SW480 (cell line): ENCODE measurements at places on chromosomes 13 and 19.

DNA sequence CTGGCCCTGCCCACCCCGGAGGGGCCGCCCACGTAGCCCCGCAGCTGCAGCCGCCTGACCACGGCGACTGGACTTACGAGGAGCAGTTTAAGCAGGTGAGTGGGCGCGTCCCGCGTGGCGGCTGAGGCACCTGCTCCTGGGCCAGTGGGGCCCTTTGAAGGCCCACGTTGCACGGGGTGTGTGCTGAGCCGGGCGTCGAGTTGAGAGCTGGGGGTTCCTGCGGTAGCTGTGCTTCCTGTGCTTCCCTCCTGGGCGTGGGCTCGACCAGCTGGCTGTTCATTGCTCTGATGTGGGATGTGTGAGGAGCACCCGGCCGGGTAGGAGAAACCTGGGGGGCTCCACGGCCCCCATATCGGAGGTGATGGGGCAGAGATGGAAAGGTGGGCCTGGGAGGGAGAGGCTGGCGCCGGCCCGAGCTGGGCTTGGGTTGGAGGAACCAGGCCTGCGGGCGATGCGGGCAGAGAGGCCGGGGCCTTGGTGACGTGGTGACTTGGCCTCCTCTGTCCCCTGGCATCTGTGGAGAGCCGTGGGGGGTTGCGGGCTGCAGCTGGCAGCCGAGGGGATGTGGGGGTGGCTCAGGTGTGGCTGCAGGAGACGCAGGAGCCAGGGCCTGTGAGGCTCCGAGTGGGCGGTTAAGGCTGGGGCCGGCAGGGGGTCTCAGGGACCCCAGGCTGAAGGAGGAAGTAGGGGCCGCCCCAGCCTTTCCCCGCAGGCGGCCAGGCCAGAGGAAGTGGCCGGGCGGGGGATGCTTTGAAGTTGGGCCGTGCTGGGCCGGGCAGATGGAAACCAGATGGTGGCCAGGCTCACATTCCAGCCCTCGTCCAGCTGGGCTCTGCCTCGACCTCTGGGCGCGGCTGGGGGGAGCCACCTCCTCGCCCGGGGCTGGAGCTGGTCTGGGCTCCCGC lies 7.1 kb downstream of the ARID3A start:
- DNase-seq = peak; percentile 81

- DNase-seq = no peak
These were observed 511 bp downstream of the GARRE1 start for GRCh38 chr19:34254698-34255432.

DNA sequence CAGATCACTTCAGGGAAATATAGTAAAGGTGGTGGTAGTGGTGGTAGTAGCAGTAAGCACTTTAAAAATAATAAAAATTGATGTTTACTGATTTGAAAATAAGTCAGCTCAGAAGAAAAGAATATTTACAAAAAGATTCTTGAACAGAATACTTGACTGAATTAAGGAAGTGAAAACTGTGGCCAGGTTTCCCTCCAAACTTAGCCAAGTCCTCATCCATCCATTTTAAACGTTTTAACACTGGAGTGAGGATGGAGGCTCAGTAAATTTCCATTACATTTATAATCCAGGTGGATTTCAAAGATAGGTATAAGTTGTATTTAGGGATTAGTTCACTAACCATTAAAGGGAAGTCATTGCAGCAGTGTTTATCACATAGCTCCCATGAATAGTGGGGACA lies 221.5 kb downstream of the RGCC start:
- DNase-seq = no peak

DNA sequence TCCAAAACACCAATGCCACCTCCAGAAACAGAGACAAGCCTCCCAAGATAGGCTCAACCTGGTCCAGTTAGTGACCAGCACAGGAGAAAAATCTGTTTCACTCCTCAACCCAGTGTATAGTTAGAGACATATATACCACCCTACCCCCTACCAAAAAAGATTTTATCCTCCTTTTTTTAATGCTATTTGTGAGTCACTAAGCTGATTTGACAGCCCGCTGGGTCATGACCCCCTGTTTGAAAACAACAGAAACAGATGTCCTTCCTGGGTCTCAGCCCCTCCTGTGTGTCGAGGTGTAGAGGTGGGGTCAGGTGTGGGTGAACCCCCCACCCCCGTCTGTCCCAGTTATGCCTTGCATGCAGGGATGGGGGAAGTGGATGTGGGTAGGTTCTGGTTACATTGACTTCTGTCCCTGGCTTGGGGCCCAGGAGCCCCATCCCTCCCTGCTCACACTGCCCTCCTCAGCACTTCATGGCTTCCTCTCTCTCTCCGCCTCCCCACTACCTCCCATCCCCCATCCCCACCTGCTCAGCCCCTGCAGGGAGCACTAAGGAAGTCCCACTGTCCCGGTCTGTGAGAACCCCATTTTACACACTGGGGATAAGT lies 14.0 kb upstream of the TOMM40 start:
- DNase-seq = no peak

- no peak for DNase-seq
These were observed 2.6 kb downstream of the SPRYD7 start for GRCh38 chr13:49933511-49933910.

- no peak for DNase-seq
These were observed 7.3 kb downstream of the NPAS1 start for GRCh38 chr19:47026889-47027288.

DNA sequence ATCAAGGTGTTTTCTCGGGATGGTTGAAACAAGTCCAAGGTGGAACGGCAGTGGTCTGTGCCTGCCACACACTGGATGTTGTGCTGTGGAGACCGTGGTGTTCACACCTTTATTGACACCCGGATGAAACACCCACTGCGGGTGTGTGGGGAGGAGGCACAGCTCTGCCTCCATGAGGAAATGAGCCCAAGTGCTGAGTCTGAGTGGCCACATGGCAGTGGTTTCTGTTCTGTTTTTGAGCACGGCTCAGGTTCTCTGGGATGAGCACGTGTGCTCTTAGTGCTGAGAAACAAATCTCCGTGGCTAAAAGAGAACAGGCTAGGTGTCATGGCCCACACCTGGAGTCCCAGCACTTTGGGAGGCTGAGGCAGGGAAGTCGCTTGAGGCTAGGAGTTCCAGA lies 29.5 kb downstream of the UPF1 start:
- DNase-seq = no peak

- DNase-seq = no peak
These were observed 39.9 kb upstream of the TMTC4 start for GRCh38 chr13:100714478-100714877.

GRCh38 chr13:110912651-110913051 lies 2.2 kb downstream of the ANKRD10 start:
- DNase-seq = peak; percentile 22

DNA sequence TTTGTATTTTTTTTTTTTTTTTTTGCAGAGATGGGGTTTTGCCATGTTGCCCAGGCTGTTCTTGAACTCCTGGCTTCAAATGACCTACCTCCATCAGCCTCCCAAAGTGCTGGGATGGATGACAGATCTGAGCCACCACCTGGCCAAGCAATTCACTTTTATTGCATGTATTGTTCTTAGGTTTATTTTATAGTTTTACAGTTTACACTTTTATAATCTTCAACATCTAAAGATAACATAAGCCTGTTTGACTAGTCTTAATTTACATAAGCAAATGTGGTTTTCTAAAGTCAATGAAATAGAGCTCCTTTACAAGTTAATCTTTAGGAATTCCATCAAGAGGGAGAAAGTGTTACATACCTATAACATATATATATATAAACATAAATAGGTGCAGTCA lies 9.5 kb upstream of the MPV17L2 start:
- DNase-seq = no peak

DNA sequence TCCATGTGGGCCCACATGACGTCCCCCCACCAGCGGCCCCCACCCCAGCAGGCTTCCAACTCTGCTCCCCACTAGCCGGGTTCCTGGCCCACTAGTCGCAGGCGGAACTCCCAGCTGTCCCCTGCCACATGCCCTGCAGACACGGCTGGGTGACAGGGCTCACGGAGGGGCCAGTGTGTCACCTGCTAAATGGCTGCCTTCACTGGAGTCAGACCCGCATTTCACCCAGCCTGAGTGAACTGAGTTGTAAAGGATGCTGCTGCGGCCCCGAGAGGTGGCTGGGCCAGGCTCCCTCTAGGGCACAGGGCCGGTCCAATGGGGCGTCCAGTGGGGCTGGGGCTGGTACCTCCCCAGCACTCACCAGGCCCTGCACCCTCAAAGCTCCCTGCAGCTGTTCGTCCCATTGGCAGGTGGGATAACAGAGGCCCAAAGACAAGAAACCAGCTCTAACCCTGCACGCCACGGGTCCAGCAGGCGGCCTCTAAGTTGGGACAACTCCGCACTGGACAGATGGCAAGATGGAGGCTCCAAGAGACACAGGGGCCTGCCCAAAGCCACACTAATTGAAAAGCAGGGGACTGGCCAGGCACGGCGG lies 3.2 kb downstream of the LMNB2 start:
- no peak for DNase-seq

GRCh38 chr19:7981199-7981598 lies 24.2 kb downstream of the ELAVL1 start:
- no peak for DNase-seq

GRCh38 chr19:21314676-21315075 lies 14.5 kb downstream of the ZNF708 start:
- DNase-seq = no peak

DNA sequence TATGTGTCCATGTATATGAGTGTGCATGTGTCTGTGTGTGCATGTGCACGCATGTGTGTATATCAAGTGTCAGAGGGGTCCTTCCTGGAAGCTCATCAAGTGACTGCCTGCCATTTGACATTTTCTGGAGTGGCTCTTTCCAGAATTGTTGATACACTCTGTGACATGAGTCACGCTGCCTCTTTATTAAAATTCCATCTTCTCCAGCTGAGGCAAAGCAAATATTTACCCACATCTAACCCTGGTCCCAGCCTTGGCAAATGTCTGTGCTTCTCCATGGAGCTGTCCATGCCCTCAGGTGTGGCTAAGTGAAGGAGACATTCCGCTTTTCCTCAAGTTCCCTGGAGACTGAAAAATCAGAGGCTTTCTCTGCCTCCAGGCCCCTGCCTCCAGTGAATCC lies 88.2 kb upstream of the MBNL2 start:
- no peak for DNase-seq

DNA sequence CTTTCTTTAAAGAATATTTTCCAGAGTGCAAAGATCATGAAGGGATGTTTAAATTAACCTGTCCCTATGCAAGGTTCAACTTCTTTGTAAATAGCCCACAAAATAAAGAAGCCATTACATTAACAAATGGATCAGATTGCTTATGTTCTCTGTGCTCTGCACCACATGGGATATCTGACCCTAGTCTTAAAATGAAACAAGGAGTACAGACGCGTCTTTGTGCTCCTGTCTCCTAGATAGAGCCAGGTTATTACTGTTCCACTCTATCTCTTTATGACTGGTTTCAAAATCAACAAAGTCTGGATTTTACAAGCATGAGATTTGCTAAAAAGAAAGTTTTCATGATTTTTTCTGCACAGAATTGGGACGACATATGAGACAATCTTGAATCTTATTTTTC lies 339.4 kb downstream of the KLF12 start:
- no peak for DNase-seq

DNA sequence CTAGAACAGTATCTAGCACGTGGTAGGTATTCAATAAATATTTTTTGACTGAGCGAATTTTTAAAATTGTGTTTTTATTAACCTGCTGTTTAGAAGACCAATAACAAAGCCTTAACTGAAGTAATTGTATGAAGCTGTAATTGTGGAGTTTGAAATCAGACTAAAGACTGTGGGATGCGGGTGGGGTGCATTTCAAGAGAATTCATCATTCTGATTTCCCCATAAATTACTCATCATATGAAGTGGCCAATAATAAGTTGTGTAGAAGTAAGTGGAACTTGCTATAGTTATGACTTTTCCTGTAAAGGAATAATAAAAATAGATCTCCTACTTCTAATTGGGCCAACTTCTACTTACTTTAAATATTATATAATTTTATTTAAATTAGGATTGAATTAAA lies 449.3 kb downstream of the PCDH9 start:
- no peak for DNase-seq

DNA sequence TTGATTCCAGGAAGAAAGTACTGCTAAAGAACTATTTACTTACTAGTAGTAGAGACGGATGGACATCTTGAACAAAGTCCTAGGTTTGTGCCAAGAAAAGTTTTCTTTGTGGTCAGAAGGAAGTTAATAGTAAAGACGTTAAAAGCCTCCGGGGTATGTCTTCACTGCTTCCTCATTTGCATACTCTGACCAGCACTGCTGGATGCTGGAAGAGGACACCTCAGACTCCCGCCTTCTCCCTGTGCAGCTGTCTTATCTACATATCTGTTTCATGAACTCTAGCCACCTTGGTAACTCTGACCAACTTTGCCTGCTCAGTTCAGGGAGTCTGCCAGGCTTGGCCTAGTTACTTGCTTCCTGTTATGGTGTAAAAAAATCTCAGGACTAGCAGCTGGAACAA lies 1109.1 kb upstream of the MIR17HG start:
- no peak for DNase-seq
